ENCODE measurements at places on chromosomes 13 and 19. TPM values are rescaled to one million over a fixed set of nuclear protein-coding genes. Genes with fewer than 3 reads are reported as not detected.

Gene COL5A3
- 1.3 TPM for total RNA-seq

Gene INAFM1
- 2.0 TPM for total RNA-seq

Gene COMMD6
- 33.9 TPM for total RNA-seq

Gene KIR2DL1
- total RNA-seq, result 0.17 TPM

DNA sequence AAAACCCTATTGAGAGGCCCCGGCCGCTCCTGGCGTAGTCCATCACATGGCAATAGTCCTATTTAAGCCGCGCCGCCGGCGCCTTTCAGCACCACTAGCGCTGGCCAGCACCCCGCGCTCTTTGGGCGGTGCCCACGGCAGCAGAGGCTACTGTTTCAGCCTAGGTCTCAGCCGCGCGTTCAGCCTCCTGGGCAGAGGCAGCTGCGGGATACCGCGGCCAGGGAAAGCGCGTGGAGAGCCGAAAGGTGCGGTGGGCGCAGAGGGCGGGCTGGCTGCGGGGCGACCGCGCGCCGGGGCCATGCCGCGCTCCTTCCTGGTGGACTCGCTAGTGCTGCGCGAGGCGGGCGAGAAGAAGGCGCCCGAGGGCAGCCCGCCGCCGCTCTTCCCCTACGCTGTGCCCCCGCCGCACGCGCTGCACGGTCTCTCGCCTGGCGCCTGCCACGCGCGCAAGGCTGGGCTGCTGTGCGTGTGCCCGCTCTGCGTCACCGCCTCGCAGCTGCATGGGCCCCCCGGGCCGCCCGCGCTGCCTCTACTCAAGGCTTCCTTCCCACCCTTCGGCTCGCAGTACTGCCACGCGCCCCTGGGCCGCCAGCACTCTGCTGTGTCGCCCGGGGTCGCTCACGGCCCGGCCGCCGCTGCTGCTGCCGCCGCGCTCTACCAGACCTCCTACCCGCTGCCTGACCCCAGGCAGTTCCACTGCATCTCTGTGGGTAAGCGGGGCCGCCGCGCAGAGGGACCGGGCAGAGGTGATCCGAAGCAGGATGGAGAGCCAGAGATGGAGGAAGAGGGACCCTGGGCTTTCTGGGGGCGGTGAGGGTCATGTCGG lies at the start of gene GSX1:
TSS of gene GSX1 (plus strand) at position 91 of the 826 bp plus-strand sequence. CDS start at position 299, 208 bp downstream.
- H3K4me1 ChIP-seq, result peaks cover 18% of the 10 kb centered on the region
- no peak within 1 kb of the TSS for H3K27ac ChIP-seq
- H3K36me3 ChIP-seq, result no peaks in the 10 kb centered on the region
- DNase-seq, result peak; percentile 58
- H3K4me3 ChIP-seq, result no peak within 1 kb of the TSS

DNA sequence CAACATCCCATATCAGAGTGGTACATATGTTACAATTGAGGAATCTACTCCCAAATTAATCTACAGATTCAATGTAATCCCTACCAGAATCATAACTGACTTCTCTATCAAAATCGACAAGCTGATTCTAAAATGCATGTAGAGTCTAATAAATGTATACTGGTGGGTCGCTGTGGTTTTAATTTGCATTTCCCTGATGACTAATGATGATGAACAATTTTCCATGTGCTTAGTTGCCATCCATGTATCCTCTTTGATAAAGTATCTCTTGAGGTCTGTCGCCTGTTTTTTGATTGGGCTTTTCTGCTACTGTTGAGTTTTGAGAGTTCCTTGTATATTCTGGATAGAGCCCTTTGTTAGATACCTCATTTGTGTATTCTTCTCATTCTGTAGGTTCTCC lies 43.8 kb downstream of the KLF12 start:
- H3K36me3 ChIP-seq, result no peaks in the 10 kb centered on the region
- H3K4me3 ChIP-seq, result no peak overlapping the region
- H3K27me3 ChIP-seq, result no peaks in the 10 kb centered on the region
- no peak for DNase-seq

GRCh38 chr19:12646551-12646950 lies 20.0 kb downstream of the MAN2B1 start:
- no peaks in the 10 kb centered on the region for H3K27me3 ChIP-seq
- no peak for DNase-seq
- no peak overlapping the region for H3K27ac ChIP-seq
- H3K4me1 ChIP-seq, result peaks cover 7% of the 10 kb centered on the region
- H3K36me3 ChIP-seq, result no peaks in the 10 kb centered on the region
- no peak overlapping the region for H3K4me3 ChIP-seq

GRCh38 chr13:102911336-102911735 lies 65.5 kb downstream of the ERCC5 start:
- H3K27me3 ChIP-seq, result no peaks in the 10 kb centered on the region
- H3K27ac ChIP-seq, result no peak overlapping the region
- H3K4me3 ChIP-seq, result no peak overlapping the region
- DNase-seq, result no peak

Data from liver (tissue), 10 donors.